ENCODE measurements at places on chromosomes 12 and 14. TPM values are rescaled to one million over a fixed set of nuclear protein-coding genes. Genes with fewer than 3 reads are reported as not detected.

The IL31 gene
- total RNA-seq, result not detected

The DPY19L2 gene
- total RNA-seq, result 2.3 TPM

The MYO1H gene
- total RNA-seq, result not detected

The CELA1 gene
- not detected for total RNA-seq

The TRPV4 gene
- total RNA-seq, result 2.5 TPM

The ACVRL1 gene
- total RNA-seq, result 164 TPM

The GLIPR1L1 gene
- not detected for total RNA-seq

The KRT86 gene
- not detected for total RNA-seq

The ARHGEF40 gene
- 59.9 TPM for total RNA-seq

The TPH2 gene
- total RNA-seq, result not detected

The AQP6 gene
- total RNA-seq, result not detected

The TAS2R8 gene
- total RNA-seq, result not detected

The GPR68 gene
- total RNA-seq, result 23.2 TPM

The KRT5 gene
- 6.7 TPM for total RNA-seq

The PAX9 gene
- not detected for total RNA-seq
